Panc1 (cell line): ENCODE measurements at places on chromosomes 2 and 18. TPM values are rescaled to one million over a fixed set of nuclear protein-coding genes. Genes with fewer than 3 reads are reported as not detected.

GRCh38 chr2:129907256-129907998 lies 72.0 kb upstream of the RAB6C start:
- DNase-seq = no peak

DNA sequence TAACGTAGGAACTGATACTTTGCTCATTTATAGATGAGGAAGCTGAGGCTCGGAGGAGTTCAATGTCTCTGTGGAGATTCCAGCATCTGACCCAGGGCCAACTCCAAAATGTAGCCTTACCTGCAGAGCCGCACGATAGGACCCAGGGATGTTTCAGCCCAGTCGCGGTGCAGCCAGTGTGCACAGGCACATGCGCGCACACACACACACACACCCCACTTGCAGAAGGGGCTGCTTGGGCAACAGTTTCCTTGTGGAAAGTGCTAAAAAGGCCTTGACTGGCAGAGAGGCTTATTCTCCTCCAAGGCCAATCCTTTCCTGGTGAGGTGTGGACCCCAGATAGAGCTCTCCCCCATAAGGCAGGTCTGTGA lies 101.7 kb downstream of the ZFP36L2 start:
- DNase-seq = no peak

The G6PC2 gene
- not detected for total RNA-seq

GRCh38 chr2:88680266-88680902 lies 11.1 kb upstream of the RPIA start:
- no peak for DNase-seq

The POTEF gene
- total RNA-seq = 7.2 TPM
